ENCODE measurements at places on chromosomes 2 and 18.

DNA sequence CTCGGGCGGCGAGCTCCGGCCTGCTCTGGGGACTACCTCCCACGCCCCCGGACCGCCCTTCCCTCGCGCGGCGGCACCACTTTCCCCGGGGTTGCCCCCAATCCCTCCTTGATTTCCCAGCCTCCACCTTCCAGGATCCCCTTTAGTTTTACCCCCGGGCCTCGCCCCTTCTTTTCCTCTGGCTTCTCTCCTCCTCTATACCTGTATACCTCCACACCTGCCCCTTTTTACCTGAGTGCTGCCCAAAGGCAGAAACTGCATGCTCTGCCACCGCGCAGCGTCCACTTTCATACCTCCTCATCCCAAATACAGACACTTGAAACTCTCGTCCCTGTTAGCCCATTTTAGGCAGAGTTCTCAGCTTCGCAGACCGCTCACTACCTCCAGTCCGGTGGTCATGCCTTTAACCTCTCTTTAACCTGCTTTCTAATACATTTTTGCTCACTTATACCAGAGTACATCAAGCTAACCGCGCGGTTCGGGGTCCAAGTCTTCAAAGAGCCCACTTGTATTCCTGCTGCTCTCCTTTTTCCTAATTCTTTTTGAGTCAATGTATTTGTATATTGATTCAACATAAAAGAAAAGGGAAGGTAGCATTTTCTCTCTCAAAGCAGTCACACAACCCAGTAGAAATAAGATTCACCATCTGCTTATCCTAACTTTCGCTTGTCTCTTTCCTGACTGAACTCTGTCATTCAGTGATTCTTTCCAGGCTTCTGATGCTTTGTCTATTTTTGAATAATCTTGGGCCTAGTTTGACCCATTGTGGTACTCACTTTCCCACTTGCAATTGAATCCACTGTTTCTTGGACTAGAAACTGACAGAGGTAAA is 901 bp downstream of the SPOPL start:
- no peak for DNase-seq

DNA sequence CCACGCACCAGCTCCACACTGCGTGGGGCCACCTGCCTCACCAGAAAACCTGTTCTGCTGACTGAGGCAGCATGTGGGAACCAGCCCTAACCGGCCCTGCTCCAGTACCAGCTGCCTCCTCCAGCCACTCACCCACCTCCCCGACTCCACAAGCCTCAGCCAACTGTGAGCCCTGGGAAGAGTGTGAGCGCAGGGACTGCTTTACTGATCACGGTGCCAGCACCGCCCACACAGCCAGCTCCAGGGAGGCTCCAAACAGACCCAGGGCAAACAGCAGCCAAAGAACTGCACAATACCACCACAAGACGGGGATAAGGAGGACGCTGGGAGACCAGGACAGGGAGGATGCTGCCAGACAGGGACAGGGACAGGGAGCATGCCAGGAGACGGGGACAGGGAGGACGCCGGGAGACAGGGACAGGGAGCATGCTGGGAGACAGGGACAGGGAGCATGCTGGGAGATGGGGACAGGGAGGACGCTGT is 28.4 kb downstream of the EIPR1 start:
- DNase-seq = peak; percentile 67

DNA sequence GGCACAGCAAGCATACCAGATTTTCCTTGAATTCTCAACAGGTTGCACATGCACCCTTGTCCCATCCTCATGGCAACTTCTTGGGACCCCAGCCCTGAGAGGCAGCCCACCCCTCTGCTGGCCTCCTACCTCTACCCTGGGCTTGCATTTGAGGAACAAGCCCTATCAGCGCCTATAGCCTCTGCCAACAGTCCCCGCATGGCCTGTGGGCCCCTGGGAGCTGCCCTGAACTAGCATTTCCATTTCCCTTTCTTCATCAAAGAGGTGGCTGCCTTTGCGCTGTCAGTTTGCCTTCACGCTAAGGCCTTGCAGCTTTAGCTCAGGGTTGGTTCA is 5.4 kb upstream of the ZAP70 start:
- no peak for DNase-seq

DNA sequence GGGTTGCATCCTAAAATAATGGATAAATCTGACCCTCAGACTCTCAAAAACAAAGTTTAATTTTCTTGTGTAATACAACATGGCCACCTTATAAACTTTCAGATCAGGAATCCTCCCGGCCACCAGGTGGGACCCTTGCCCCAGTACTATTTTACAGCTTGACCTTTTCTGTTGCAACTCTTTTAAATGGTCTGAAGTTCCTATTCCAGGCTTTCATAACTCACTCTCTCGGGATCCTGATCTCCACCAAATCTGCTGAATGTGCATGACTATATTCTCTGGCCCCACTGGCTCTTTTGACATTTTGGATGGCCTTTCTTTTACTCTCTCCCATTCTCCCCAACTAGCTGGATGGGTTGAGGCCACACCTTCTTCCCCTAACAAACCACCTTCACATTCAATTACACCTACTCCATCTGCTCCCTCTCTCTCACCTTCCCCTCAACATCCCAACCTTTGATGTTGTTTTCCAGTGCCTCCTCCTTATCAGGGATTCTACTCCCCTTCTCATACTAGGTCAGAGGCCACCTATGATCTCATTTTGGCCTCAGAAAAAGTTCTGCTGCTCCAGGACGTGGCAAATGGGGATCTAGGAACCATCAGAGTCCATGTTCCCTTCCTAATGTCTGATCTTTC is 70.8 kb downstream of the SESTD1 start:
- no peak for DNase-seq

DNA sequence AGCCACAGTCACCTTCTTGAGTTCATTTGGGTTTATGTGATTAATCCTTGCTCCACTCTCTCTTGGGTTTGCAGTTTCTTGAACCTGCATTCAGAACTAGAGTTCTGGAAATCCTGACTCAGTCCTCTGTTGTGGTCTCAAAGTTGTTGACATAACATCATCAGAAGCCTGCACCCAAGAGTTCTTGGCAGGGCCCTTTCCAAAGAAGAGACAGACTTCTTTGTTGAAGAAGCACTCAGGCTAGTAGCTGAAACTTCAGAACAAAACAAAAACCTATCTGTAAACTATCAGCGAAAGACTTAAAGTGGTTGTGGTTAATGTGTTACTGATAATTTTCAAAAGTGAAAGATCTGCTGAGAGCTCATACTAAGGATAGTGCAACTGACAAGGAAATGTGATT is 120.8 kb downstream of the FAM168B start:
- DNase-seq = no peak

DNA sequence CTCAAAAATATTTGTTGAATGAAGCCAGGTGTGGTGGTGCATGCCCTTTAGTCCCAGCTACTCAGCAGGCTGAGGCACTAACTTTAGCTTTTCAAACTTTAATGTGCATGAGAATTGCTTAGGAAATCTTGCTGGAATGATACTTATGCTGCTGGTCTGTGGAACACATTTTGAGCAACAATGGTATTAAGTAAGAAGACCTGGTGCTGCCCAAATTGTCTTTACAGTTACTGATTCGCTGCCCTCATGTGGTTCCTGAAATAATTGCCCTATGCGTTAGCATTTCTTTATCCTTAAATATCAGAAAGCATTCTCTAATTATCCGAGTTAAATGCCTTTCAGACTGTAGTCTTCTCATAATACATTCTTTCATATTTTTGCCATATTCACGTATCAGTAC is 76.0 kb upstream of the SESTD1 start:
- DNase-seq = no peak

DNA sequence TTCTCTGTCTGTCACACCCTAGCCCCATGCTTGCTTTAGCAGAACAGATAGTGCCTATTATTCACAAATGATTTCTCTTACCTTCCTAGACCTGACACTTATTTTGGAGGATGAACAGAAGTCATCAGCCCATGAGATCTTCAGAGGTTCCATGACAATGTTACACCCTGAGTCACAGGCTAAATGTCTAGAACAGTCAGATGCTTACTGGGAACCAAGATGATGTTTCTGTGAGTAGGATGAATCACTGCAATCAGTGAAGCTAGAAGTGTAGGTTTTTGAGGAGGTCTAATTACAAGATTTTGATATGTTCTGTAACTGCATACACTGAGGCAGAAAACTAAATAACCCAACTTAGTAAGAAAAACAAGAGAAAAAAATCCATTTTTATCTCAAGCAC is 123.0 kb upstream of the THUMPD2 start:
- no peak for DNase-seq

DNA sequence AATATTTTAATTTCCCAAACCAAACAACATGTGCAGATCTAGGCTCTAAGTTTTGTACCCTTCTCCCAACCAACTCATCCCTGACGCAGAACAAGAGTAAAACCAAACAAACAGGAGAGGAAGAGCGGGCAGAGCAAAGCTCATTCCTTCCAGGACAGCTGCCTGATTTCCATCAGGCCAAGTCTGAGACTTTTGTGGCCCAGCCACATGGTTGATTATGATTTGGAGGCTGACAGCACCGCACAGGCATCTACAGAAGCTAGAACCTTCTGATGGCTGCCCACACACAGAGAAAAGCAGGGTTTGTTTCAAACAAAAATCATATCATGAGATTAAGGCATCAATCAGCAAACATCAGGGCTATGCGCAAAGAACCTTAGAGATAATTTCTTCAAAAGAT is 262.6 kb downstream of the TNS1 start:
- no peak for DNase-seq

GRCh38 chr2:178160601-178161000 is 33.7 kb upstream of the OSBPL6 start:
- no peak for DNase-seq

DNA sequence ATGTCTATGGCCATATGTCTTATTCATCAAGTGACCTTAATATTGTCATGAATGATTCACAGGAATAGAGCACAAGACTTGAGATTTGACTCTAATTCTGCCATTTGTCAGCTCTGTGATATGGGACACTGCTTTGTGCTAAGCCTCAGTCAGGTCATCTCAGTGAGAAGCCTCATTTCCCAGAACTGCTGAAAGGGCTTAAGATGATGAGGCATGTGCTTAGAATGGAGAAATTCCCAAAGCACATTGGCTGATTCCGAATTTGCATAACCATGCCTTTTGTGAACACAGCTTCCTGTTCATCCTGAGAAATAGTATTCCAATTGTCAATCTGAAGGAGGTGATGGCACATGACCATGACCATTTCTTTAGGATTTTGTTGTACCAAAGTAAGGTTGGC is 218.1 kb downstream of the ALK start:
- no peak for DNase-seq

GRCh38 chr2:191910518-191910917 is 63.6 kb upstream of the CAVIN2 start:
- no peak for DNase-seq

- no peak for DNase-seq
Measured at GRCh38 chr2:99834426-99834825, 308.0 kb downstream of the AFF3 start.

- DNase-seq = no peak
Measured at GRCh38 chr18:33184958-33185357, 255.6 kb downstream of the CCDC178 start.

DNA sequence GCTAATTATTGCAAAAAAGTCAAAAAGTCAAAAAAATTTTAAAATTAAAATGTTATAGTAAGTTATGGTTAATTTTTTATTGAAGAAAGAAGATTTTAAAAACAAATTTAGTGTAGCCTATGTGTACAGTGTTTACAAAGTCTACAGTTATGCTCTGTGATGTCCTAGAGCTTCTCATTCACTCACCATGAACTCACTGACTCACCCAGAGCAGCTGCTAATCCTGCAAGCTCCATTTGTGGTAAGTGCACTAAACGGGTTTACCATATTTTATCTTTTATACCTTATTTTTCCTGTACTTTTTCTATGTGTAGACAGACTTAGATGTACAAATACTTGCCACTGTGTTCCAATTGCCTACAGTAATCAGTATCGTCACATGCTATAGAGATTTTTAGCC is 788.2 kb downstream of the DSC3 start:
- no peak for DNase-seq

GRCh38 chr2:68412127-68412819 is 47.2 kb downstream of the PLEK start:
- no peak for DNase-seq

DNA sequence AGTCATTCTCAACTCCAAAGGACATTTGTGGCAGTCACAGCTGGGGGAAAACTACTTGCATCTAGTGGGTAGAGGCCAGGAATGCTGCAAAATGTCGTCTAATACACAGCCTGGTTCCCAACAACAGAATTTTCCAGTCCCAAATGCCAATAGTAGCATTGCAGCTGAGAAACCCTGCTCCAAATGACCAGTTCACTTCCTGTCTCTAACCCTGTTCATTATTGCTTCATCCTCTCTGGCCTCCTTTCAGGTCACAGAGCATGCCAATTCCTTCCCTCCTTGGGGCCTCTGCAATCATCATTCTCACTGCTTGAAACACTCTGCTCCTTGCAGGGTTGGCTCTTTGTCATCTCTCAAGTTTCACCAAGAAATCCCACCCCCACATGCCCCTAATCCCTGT is 139.1 kb downstream of the IRS1 start:
- no peak for DNase-seq

- peak; percentile 89 for DNase-seq
Measured at GRCh38 chr2:71223767-71224333, 3.1 kb downstream of the PAIP2B start.

DNA sequence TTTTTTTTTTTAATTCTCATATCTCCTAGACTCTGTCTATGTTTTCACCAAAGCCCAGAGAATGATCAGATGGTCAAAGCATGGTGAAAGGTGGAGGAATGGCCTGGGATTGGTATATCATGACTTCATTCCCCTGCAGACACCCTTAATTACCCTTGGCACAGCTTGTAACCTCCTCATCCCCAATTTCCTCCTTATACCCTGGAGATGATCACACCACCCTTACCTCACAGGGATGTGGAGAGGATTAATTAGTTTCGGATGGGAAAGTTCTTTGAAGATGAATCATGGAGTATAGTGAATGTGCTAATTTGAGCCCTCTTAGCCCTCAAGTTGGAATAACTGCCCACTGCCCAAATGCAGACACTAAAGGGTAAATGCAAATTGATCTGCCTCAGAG is 138.0 kb upstream of the LYPD6 start:
- DNase-seq = no peak

DNA sequence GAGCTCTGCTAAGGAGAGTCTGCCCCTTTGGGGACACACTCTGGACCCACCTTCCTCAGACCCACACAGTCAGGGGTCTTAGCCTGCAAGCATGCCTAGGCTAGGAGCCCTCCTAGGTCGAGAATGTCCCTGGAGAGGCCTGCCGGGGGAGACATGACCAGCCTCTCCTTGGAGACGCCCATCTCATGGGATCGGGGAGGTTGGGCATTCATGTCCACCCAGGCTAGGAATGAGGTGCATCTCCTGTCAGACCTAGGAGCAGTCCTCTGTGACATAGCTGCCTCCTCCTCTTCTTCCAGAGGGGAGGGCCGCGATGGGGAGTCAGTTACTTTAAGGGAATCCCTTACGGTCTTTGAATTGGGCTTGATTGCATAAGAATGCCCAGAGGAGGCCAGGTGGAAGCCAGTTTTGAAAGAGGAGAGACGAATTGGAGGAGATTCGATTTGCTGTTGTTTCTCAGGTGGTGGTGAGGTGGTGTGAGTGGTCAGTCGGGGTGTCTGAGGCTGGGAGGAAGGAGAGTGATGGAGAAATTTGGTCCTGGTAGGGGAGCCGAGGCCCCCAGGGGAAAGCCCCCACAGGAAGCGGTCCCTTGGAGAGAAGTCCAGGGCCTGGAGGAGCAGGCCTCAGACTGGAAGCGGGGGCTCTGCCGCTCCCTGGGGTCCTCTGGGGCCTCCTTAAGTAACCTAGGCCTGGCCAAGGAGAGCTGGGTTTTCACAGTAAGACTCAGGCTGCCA is 241.3 kb downstream of the DYSF start:
- no peak for DNase-seq

All from head of caudate nucleus (tissue), 42 donors.